ENCODE measurements at places on chromosomes 2 and 18.

GRCh38 chr2:83103613-83104012 lies 1355.5 kb downstream of the SUCLG1 start:
- no peak for DNase-seq

GRCh38 chr2:3282056-3282998 lies 95.3 kb downstream of the EIPR1 start:
- DNase-seq: no peak

DNA sequence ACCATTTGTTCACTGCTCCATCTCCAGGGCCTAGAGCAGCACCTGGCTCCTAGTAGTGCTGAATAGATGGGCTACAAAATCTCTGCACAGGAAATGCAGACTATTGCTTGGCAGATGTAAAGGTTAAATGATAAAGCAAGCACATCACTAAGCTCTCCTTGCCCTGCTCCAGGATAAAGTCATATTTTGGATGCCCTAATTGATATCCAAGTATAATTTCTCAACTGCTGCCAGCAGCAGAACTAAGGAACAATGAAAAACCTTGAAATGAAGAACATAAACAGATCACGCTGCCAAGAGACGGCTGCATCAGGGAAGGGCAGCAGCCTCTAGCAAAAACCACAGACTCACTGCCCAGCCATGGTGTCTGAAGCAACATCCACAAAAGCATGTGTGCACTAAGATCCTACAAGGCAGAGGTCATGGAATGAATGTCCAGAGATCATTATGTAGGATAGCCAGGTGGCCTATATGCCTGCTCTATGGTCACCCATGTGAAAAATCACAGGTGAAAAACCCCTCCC lies 134.7 kb downstream of the TMEM163 start:
- no peak for DNase-seq

DNA sequence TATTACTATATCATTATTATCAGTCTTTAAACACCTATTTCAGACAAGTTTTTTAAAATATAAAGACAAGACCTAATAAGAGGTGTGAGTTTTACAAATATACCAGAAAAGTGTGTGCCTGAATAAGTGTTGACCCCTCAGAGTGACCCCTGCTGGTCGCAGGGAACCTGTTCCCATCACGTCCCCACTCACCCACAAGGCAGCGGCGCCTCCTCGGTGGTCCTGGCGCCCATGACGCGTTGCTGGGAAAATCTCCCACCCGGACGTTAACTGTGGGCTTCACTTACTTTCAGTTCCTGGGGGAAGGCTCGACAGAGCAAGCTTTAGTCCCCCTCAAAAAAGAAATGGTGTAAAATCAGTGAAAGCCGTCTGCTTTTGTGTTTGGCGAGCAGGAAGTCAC lies 93.5 kb downstream of the TMEM18 start:
- DNase-seq: no peak

GRCh38 chr2:96095116-96095636 lies 21.2 kb downstream of the ADRA2B start:
- DNase-seq: no peak

- no peak for DNase-seq
Measured at GRCh38 chr2:121237980-121238665, 46.9 kb downstream of the TFCP2L1 start.

DNA sequence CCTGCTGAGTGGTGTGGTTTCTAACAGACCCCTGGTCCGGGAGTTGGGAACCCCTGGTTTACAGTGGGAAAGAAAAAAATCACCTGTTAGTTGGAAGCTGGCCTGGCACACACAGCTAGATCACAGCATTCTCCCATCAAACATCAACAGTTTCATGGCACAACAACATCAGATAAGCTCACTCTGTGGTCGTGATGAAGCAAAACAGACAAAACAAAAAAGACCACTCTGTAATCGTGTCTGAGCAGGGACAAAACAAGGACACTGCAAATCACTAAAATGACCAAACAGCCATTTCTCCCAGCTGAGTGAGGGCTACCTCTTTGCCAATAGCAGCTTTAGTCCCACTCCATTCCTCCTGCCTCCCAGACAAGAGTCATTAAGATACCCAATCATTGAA lies 9.0 kb upstream of the IMPACT start:
- no peak for DNase-seq

- no peak for DNase-seq
Measured at GRCh38 chr2:152694161-152694661, 23.1 kb downstream of the PRPF40A start.

DNA sequence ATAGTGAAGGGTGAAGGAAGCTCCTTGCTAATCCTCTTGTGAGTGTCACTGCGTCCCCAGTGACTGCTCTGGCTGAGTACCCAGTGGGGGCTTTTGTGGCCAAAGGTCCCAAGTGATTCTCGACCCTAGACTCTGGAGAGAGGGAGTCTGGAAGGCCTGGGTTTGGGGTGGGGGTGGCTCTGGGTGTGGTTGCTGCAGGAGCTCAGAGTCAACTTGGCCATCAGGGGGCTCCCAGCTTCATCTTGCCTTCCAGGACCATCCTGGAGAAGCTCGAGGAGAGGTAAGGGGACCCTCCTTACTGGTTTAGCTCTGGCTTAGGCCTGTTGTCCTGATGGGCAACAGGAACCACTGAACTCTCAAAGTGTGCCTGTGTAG lies 592 bp downstream of the PSD4 start:
- no peak for DNase-seq

GRCh38 chr2:72947952-72948830 lies 30.9 kb downstream of the EMX1 start:
- DNase-seq: no peak

GRCh38 chr18:13120983-13121441 lies 97.5 kb upstream of the LDLRAD4 start:
- no peak for DNase-seq

DNA sequence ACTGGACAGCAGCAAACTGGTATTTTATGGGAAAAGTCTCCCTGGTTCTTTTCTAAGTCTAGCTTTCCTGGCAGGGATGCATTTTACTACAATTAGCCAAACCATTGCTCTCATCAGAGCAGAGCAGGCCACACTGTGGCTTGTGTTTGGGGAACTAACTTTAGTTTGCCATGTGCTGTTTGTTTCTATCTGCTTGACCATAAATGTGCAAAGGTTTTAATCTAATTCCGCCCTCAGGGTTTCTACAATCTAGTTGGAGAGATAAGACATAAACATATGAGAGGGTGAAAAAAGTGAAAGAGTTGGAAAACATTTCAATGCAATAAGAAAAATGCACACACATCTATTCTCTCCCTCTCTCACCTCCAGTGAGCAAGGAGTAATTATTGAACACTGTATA lies 86.9 kb upstream of the MAPK4 start:
- no peak for DNase-seq

DNA sequence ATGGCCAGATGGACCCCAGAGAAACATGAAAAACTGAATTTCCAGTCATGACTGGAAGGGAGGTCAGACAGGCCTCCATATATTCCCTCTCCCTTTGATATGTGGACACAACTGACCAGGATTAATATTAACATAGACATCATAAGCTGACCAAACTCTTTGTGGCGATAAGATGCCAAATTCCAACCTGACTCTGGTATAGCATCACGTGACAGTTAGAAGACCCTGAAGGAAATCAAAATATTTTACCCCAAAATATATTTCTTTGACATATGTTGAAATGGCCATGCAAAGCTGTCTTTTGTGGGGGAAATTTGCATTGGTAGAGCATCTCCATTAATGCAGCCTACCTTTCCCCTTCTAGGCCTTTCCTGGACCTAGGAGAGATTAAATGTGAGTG lies 36.7 kb downstream of the ST6GAL2 start:
- no peak for DNase-seq

- no peak for DNase-seq
Measured at GRCh38 chr2:222424276-222424728, at the start of gene SGPP2. SGPP2 (plus strand) TSS chr2:222424543; CDS start chr2:222424603, 60 bp downstream.

DNA sequence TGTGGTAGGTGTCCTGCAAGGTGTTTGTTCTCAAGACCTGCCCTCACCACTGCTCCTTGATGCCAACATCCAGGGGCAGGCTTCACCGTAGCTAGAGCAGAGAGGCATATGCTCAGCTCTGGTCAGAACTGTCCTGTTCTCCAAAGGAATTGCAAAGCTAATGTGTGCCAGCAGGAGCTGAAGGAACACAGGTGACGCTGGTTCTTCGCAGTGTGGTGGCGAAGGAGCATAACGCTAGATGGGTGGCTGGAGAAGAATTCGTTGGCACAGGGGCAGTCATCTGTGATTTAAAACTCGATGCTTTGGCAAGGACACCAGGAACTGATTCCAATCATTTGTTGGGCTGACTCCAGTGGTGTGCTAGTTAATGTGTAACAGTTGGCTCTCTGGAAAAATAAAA lies 11.4 kb upstream of the PER2 start:
- DNase-seq: no peak

DNA sequence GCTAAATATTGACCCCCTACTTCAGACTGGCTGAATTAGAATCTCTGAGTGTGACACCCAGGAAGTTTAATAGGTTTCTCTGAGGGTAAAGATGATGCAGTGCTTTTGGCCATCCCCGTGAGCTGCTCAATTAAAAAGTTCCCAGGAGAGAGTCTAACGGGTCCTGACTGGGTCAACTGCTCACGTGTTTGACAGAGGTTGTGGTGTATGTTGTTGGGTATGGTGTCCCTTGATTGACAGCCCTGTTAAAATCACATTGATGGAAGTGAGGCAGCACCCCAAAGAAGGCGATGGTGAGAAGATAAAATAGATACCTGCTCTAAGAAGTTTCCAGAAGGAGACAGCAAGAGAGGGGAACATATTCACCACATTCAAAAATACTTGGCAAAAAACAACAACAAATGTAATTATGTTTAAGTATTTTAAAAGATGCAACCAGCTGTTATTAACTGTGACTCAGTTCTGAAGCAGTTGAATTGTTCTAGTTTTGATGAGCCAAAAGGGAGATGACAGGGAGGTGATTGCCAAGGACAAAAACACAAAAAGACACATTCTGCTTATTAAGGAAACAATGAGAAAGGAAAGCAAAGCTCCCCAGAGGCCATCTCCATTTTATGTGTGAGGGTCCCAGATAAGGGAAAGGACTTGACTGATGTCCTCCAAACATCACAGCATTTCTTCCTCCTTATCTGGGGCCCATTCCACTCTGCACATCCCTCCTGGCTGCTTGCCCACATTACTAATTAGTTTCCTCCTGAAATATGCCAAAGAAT lies 11.5 kb upstream of the GMCL1 start:
- no peak for DNase-seq

DNA sequence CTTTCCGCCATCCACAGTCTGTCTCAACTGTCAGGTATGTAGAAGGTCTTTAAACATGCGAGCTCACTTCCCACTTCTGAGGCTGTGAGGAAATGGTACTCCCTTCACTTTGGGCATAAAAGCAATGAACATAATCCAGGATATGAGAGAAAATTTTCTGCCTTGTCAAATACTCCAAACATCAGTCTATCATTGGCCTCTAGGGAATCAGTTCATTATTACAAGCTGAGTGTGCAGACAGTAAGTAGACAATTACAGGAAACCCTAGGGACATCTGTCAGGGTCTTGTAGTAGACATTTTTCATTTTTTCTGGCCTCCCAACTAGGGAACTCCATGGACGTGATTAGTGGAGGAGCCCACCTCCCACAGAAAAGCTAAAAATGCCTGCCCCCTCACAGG lies 13.6 kb upstream of the APCDD1 start:
- DNase-seq: no peak

GRCh38 chr2:98937906-98938305 lies 1.9 kb upstream of the CRACDL start:
- no peak for DNase-seq

GRCh38 chr2:187862715-187863114 lies 308.5 kb upstream of the TFPI start:
- DNase-seq: no peak

DNA sequence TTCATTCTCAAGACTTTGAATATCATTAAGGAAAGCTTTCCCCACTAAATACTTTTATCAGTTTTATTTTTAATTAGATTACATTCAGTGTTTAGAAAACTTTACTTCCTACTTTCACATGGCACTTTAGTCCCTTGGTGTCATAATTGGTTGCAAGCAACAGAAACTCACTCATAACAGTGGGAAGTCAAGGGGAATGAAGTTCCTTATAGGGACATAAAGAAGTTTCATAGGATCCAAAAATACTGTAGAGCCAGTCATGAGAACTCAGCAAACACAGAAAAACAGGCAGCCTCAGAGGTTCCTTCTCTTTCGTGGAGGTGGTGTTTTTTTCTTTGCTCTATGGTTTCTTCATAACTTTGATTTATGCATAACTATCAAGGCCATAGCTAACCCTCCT lies 809.0 kb downstream of the BCL11A start:
- DNase-seq: no peak

GRCh38 chr18:60040971-60041370 lies 141.2 kb downstream of the PMAIP1 start:
- DNase-seq: no peak
